ENCODE measurements at places on chromosomes 16 and 17.

- no peak for DNase-seq
Observed at GRCh38 chr16:51443934-51444333, 292.9 kb upstream of the SALL1 start.

- DNase-seq = no peak
Observed at GRCh38 chr17:13513039-13513405, 88.7 kb downstream of the HS3ST3A1 start.

DNA sequence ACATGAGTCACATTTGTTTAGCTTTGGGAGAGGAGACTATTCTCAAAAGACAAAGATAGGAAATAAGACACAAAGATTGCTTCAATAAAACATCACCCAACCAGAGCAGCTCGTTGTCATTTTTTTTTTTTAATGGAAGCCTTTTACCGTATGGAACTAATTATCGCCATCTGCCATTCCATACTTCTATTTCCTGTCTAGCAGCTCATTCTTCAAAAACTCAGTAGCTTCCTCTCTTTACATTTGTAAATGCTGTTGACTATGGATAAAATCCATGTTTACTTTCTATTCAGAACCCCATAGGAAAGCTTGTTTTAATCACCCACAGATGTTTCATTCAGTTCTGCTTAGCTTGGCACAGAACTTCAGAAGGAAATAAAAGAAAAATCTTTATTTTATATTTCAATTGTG is 110.0 kb upstream of the PSMD7 start:
- no peak for DNase-seq

- DNase-seq = no peak
Observed at GRCh38 chr16:11439790-11440656, 94.8 kb downstream of the RMI2 start.

GRCh38 chr16:25951999-25952398 is 260.2 kb downstream of the HS3ST4 start:
- no peak for DNase-seq
